Brain (organoid and tissue), 16 donors: ENCODE measurements at places on chromosomes 12 and 14. TPM values are rescaled to one million over a fixed set of nuclear protein-coding genes. Genes with fewer than 3 reads are reported as not detected.

- no peak for DNase-seq
These were observed 85.7 kb downstream of the MIA2 start for GRCh38 chr14:39319381-39319780.

- no peak for DNase-seq
These were observed 12.9 kb upstream of the FAM181A start for GRCh38 chr14:93914278-93914677.

The PIANP gene
- polyA plus RNA-seq, result 63.9 TPM

- no peak for DNase-seq
These were observed 9.4 kb downstream of the INF2 start for GRCh38 chr14:104698688-104699425.

DNA sequence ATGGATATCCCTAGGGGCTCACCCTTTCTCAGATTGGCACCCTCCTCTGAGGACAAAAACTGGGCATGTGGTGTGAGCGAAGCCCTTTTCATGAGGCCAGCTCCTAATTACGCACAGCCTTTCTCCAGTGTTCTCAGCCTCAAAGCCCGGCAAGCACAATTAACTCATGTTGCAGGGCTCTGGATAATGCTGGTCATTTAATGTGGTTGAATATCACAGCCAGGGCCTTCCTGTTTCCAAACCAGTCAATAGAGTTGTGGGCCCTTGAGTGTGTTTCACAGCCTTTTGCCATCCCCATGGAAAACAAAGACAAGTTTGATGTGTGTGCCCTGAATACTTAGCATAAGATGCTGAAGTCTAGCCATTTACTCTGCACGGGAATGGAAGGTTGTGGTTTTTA is 114.2 kb upstream of the ARHGAP5 start:
- peak; percentile 86 for DNase-seq

DNA sequence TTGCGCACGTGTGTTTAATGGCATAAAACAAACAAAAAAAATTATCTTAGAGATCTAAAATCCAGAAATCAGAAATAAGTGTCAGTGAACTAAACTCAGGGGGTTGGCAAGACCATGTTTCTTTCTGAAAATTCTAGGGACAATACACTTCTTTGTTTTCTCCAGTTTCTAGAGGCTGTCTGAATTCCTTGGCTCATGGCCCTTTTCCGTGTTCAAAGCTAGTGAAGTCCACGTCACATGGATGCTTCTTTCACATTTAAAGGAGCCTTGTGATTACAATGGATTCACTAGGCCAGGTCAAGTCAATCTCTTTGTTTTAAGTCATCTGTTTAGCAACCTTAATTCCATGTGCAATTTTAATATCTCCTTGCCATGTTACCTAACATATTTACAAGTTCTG is 22.4 kb downstream of the SLCO1B3 start:
- DNase-seq, result peak; percentile 7

- no peak for DNase-seq
These were observed 9.1 kb downstream of the GNG2 start for GRCh38 chr14:51869411-51870100.

The ZNF219 gene
- polyA plus RNA-seq, result 49.4 TPM

DNA sequence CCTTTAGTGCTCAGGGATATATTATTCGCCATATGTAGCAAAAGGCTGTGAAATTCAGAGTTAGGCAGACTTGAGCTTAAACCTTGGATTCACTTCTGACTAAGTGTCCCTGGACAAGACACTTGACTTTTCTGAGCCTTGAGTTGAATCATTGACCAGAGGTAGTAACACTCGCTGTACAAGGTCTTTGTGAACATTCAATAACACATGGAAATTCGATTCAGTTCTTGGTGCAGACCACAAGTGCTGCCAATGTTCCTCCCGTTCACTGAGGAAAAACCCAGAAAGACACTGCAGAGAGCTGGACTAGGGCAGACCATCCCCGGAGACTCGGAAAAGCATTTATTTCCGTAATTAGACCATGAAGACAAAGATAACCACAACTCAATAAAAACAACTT is 901.4 kb downstream of the AACS start:
- no peak for DNase-seq

The SCNN1A gene
- 211 TPM for polyA plus RNA-seq

DNA sequence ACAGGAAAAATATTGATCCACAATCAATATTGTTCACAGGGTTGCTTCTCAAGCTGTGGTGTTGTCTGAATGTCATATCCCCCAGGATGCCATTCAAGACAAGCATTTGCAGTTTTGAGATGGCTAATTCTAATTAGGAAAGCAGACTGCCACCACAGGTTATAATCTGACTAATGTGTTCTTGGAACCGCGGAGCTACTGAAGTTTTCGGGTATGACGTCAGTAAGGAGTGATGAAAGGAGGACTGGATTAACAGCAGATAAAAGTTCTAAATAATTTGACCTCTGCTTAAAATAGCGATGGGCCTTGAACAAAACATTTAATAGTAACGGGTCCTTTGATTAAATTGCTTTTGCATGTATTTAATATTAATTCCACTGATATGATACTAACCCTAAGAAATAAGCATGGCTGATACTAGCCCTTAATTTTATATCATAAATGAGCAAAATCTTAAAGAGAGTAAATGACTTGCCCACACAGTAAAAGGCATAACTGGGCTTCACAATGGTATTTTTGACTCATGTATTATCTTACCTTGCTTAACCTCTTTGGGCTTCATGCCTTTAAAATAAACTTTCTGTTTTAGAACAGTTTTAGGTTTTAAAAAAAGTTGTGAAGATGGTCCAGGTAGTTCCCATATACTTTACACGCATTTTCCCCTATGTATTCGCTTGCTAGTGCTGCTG is 50.3 kb downstream of the TSHR start:
- DNase-seq, result no peak

The SPX gene
- polyA plus RNA-seq, result 5.8 TPM

GRCh38 chr12:30100741-30101140 is 317.0 kb upstream of the TMTC1 start:
- DNase-seq, result no peak

GRCh38 chr12:74317078-74317601 is 220.5 kb upstream of the ATXN7L3B start:
- peak; percentile 64 for DNase-seq

The IGFBP6 gene
- 17.3 TPM for polyA plus RNA-seq

- no peak for DNase-seq
These were observed 1755.7 kb upstream of the SEL1L start for GRCh38 chr14:83289390-83289789.
